ENCODE measurements at places on chromosomes 16 and 17. TPM values are rescaled to one million over a fixed set of nuclear protein-coding genes. Genes with fewer than 3 reads are reported as not detected.
A peak's percentile ranks its signal among the peaks of the same experiment; 100 is the strongest.

- DNase-seq, result peak; percentile 80
These were observed 707 bp downstream of the NUFIP2 start for GRCh38 chr17:29292992-29293889.

- DNase-seq, result no peak
These were observed 65.8 kb upstream of the RASL10B start for GRCh38 chr17:35665662-35666061.

- no peak for DNase-seq
These were observed 1469.8 kb downstream of the CDH11 start for GRCh38 chr16:63652091-63652490.

DNA sequence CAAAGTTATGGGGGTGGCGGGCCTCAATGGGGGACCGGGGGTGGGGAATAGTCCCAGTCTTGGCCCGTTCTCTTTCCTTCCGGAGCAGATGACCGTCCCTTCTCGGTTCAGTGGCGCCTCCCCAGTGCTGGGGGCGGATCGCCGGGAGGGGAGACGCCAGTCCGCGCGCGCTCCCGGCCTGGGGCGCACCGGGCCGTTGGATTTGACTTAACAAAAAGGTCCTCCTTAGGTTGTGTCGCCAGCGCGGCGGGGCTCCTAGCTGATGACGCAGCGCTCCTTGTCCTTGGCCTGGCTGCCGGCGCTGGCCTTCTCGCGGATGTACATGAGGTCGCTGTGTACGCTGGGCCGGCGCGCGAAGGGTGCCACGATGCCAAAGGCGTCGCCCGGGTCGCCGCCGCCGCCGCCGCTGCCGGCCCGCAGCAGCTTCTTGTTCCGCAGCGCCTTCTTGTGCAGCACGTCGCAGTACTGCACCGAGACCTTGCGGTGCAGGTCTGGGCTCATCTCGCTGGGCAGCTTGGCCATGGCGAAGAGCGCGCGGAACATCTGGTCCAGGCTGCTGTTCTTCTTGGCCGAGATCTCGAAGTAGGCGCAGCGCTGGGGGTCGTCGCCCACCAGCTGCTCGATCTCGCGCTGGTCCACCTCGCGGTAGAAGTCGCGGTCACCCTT, 1.2 kb downstream of the RASD1 start:
- peak; percentile 82 for DNase-seq

Gene VMO1
- 0.44 TPM for total RNA-seq

Data from psoas muscle (tissue), 8 donors.